ENCODE measurements at places on chromosomes 7 and 10.

DNA sequence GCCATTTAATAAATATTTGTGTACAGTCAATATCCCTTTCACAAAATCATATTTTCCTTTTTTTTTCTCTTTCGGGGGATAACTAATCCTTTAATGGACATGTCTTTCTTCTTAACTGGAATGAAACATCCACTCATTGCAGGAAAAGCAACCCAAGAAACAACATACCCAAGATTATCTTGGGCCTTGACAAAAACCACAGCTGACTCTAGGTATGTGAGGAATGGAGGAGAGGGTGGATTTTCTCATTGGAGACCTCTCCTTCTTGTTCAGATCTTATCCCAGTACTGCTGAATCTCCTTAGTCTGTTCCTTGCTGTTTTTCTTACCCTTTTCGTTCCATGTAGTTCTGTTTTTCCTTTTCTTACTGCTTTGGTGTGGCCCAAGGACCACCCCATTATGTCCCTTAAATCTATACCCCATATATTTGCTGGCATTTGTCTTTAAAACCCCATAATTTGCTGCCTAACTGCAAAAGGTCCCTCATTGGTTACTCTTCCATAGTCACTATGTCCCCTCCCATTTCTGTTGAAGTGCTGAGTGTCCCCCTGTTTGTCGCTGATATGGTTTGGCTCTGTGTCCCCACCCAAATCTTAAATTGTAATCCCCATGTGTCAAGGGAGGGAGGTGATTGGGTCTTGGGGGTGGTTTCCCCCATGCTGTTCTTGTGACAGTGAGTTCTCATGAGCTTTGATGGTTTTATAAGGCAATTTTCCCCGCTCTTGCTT lies 6.8 kb upstream of the CDK6 start:
- DNase-seq: no peak

GRCh38 chr7:45138433-45139267 lies 18.9 kb upstream of the RAMP3 start:
- DNase-seq: no peak

DNA sequence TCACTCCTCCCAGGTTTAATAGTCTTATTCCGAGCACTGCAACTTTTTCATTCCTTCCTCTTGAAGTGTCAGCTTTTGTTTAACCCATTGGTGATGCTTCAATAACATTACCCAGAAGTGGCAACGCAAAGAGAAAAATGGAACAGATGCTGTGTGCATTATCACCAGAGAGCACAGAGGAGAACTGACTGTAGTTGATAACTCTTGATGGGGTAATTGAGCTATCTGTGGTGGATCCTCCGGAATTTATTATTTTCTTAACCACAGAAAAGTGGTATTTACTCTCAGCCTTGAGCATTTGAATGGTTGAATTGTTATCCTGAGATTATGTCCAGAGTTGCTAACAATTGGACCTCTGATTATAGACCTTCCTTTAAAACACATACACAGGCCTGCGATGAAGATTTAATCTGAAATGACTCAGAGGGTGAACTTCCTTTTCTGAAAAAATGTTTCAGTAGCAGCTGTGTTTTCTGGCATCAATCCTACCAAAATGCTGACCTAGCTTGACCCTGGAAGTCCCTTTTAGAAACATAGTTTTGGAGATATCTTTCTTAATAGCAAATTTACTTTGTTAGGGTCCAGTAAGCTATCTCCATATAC lies 1584.4 kb upstream of the LRRTM3 start:
- no peak for DNase-seq

- no peak for DNase-seq
Observed at GRCh38 chr10:70740406-70741288, 44.5 kb downstream of the TBATA start.

GRCh38 chr10:110415809-110416208 lies 81.9 kb upstream of the DUSP5 start:
- DNase-seq: no peak

DNA sequence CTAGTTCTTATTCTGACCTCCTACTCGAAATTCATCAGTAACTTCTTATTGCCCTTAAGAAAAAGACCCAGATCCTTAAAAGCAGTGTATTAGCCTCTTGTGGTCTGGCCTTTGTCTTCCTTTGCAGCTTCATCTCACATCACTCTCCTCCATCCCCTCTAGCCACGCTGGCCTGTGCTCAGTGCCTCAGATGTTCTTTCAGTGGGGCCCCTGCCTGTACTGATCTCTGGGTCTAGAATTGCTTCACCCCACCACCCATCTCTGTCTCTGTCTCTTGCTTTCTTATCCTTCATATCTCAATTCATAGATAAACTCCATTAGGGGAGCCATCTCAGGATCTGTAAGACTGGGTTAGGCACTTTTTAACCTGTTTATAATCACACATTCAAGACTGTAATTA lies 1178.5 kb upstream of the C7orf33 start:
- no peak for DNase-seq

GRCh38 chr10:34163075-34163905 lies 651.8 kb downstream of the PARD3 start:
- DNase-seq: no peak

- no peak for DNase-seq
Observed at GRCh38 chr7:94325122-94325475, 69.6 kb upstream of the COL1A2 start.

DNA sequence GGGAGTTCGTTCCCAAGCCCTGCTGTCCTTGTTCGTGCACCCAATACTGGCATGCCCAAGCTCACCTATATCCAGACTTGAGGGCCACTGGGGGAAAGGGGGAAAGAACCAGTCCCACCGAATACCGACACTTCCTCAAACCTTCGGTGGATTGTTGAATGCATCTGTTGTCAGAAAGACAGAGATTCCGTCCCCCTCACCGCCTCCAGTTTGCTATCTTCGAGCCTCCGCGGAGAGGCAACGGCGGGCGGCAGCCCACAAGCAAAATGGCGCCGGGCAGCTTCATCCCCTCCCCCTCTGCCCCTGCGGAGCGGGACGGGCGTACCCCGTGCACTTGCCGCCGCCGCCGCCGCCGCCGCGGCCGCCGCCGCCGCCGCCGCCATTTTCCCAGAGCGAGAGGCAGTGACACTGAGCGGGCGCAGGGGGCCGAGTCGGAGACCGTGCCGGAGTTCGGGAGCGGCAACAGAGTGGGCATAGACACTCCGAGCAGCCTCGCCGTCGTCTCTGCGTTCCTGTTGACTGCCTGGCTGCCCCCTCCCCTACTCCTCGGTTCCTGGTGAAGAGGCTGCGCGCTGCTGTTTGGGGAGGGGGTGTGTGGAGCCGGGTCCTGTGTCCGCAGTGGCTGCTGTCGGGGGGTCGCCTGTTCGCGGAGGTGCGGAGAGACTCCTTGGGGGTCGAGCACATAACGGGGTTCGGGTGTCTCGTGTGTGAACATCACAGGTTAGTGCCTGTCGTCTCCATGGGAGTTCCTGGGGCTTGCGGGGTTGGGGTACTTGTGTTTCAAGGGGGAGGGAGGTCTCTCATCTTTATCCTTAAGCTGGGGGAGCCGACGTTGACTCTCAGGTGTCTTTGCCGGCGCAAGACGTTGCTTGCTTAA lies at the start of gene KMT2E:
KMT2E (plus strand) TSS at position 390 of the 877 bp plus-strand sequence. CDS start 26,748 bp downstream, outside the sequence.
- peak; percentile 86 for DNase-seq

DNA sequence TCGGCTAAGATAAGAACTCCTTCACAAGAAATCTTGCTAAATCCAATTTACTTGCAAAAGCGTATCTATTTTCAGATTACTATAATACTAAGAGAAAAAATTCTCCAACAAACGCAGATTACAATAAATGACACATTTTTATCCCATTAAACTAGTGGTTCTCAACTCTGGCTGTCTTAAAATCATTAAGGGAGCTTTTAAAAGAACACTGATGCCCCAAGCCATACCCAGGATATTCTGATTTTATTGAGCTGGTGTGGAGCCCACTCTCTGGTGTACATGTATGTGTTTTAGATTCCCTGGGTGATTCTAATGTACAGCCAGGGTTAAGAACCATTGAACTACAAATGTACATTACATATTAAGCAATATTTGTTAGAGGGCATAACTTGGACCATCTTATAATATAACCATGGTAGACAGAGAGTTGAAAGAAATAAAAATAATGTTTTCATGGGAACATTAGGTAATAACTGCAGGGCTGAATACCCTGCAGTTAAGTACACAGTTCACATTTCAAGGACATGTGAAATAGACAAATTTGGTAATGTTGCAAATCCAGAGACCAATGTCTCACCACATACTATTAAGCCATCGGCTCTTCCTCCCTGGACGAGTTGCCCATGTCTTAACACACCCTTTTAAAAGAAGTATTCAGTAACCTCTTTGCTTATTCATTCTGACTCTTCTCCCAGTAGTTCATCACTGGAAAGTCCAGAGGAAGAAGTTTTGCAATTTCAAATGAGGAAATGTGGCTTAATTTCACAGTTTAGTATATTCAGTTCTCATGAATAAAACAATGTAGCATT lies 6.2 kb downstream of the GSAP start:
- peak; percentile 25 for DNase-seq

GRCh38 chr7:69196593-69196992 lies 401.7 kb upstream of the AUTS2 start:
- no peak for DNase-seq

DNA sequence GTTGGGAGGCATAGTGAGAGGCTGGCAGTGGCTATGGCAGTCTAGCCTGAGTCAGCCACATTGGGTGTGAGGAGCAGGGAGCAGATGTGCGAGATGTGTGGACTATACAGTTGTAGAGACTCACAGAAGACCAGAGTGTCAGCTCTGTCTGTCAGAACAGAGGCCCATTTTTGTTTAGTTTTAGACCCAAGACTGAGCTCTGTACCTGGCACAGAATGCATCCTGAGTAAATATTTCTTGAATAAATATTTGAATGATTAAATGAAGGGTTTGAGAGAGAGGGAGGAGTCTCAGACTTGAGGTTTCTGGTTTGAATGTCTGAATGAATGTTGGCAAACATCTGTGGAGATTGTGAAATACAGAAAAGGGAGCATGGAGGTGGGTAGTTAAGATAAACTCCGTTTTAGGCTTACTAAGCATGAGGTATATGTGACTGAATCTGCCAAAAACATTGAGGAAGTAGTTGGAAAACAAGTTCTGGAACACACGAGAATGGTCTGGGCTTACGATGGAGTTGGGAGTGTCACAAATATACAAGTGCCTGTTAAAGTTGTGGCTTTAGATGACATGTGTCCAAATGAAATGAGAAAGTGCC lies 3.6 kb downstream of the SEC23IP start:
- no peak for DNase-seq

GRCh38 chr7:42159130-42159529 lies 77.9 kb downstream of the GLI3 start:
- no peak for DNase-seq

DNA sequence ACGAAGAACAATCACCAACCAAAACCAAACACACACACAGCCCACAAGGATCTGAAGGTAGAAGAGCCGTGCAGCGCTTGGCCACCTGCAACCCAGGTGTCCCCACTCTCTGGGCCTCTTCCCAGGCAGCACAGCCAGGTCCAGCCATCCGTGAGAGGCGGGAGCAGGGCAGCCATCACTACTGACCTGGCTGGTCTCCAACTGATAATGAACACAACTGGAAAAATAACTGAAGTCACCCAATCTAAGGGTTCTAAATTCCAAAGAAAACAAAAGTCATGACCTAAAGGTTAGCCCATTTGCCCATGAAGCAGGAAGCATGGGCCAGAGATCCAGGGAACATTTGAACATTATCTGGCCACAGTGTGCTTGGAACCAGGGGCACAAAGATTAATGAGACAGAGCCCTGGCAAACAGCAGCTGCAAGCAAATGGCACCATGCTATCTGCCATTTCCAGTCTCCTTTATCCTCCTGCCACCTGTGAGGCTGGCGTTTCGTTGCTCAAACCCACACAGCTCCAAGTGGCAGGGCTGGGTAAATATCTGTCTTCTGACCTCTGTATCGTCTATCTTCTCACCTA lies 207.9 kb downstream of the TNS3 start:
- DNase-seq: peak; percentile 35

DNA sequence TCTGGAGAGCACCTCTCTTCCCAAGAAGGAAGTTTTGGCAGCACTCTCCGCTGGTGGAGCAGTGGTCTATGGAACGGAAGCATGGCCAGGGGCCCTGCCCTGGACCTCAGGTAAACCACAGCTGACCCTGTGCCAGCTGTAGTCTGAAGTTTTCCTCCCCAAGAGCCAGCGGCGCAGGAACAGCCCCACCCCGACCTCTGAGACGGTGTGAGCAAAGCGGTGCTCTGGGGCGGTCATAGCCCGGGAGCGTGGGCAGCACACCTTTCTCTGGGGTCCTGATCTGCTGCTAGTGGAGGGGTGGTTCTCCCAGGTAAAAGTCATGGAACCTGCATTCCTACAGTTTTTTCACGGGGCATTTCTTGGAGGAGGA lies 52.6 kb downstream of the TSPAN15 start:
- no peak for DNase-seq

DNA sequence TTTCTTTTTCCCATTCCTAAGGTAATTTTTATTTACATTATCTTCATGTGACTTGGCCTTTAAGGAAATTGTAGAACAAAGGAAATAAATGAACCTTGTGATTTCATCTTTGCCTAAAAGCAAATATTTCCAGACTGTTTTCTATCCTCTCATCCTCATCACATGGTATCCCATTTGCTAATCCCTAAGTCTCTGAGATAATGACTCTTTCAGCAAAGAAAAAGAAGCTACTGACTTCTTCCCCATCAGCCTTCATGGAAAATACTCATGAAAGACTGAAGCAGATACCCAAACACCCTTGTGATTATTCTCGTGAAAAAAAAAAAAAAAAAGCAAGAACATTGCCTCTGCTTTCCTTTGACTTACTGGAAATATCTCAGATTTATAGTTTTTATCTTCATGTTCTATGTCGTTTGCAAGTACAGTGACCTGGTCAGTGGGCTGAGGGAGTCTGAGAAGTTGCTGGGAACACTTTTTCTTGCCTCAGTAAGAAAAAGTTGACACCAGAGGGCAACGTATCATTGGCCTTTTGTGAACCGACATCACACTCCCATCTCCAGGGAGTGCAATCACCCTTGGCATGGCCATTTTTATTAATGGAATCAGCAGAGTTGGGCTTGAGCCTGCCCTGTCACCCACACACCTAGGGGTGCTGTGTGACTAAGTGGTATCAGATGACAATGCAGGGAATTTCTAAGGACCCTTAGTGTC lies 246.0 kb upstream of the KMT2E start:
- no peak for DNase-seq

- no peak for DNase-seq
Observed at GRCh38 chr7:143237366-143237765, 15.5 kb downstream of the TAS2R40 start.

GRCh38 chr10:19663344-19663743 lies 152.9 kb upstream of the PLXDC2 start:
- DNase-seq: no peak

GRCh38 chr7:11313801-11314200 lies 340.1 kb downstream of the PHF14 start:
- DNase-seq: no peak

GRCh38 chr7:148712678-148713329 lies 14.1 kb downstream of the CUL1 start:
- DNase-seq: no peak

Data from gastrocnemius medialis (tissue), 4 donors.